Activated T-cell treated with anti-CD3 and anti-CD28 coated beads, Interleukin-2, amount 50 U/mL, for 24 hours (primary cell): ENCODE measurements at places on chromosomes 13 and 19.

DNA sequence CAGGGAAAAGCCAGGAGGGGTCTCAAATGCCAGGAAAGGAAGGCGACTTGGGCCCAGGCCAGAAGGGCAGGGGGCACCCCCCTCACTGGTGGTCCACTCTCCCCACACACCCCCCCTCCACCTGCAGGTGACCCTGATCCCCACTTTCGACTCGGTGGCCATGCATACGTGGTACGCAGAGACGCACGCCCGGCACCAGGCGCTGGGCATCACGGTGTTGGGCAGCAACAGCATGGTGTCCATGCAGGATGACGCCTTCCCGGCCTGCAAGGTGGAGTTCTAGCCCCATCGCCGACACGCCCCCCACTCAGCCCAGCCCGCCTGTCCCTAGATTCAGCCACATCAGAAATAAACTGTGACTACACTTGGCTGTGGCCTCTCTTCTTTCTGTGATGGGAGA lies 14.9 kb downstream of the MAP1S start:
- DNase-seq = no peak

- DNase-seq = no peak
These were observed 605 bp upstream of the CDK8 start for GRCh38 chr13:26253262-26253786.

DNA sequence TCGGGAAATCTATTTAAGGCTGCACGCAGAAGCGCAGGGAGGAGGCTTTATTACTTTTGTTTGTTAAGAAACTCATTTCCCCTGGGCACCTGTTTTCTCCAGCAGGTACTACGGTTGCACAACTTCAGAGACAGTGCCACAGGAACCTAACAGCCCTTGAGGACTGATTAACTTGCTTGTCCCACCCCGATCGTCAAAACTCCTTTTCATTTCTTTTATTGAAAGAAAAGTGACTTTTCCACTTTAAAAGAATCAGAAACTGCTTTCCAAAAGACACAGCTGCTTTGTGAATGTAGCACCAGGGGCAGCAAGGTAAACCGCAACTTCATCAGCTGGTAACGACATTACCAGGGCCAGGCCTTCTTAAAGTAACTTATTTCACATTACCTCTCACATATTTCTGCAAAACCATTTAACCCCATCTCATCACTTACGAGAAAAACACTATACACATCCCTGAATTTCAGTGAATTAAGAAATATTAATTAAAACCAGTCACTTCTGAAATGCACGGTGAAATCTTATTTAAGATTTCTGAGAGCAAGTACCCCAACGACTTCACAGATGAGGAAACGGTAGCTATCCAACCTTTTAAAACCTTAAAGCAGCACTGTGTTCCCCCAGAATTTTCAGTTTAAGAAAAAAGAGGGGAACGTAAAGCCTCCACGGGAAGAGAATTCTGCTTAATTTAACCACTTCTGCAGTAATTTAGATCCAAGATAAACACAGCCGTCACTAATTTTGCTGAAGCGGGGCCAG lies 1.4 kb downstream of the ANKRD10 start:
- DNase-seq = no peak

DNA sequence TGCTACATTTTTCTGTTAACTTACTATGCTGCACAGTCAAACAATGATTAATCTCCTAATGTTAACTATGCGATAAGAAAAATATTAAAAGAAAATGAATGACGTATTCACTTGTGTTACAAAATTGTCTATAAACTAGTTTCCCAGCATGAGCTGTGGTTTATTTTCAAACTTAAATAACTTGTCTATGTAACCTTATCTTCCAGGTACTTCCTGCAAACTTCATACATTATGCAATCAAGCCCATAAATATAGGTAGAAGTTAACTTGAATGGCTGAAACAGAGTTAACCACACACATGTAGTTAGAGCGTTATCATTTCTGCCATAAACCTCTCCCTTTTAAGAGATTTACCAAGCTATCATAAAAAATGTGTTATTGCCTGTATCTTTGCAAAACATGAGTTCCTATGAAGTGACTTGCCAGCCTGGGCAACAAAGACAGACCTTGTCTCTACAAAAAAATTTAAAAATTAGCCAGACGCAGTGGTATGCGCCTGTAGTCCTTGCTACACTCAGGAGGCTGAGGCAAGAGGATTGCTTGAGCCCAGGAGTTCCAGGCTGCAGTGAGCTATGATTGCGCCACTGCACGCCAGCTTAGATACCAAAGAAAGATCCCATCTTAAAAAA lies 17.7 kb upstream of the KLF5 start:
- no peak for DNase-seq

- DNase-seq = peak; percentile 67
These were observed 44.5 kb downstream of the RFX2 start for GRCh38 chr19:6065685-6066374.

- DNase-seq = no peak
These were observed 58.7 kb upstream of the F7 start for GRCh38 chr13:113046883-113047244.

DNA sequence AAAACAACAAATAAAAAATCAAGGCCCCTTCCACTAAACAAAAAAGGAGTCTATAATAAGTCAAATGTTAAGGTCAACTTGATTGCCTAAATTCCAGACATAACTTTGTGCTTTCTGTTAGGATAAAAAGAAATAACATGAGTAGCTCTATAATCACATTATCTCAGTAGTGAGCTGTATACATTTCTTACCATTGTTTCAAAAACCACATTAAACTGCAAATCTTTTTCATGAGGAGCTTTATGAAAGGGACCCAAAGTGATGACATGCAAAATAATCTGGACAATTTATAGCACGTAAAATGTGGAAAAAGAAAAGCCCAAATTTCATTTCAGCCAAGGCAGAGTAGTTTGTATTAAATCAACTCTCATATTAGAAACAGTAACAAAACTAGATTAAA lies 269.2 kb downstream of the KLF12 start:
- DNase-seq = no peak
